H1 (cell line): ENCODE measurements at places on chromosomes 5 and 9. TPM values are rescaled to one million over a fixed set of nuclear protein-coding genes. Genes with fewer than 3 reads are reported as not detected.

- DNase-seq: no peak
Measured at GRCh38 chr5:171246231-171246630, 62.8 kb upstream of the TLX3 start.

Gene UQCRQ
- polyA plus RNA-seq: 177 and 195 TPM in 2 replicates

GRCh38 chr9:131394464-131395156 is 724 bp downstream of the PRRC2B start:
- DNase-seq: peak; percentile 59

DNA sequence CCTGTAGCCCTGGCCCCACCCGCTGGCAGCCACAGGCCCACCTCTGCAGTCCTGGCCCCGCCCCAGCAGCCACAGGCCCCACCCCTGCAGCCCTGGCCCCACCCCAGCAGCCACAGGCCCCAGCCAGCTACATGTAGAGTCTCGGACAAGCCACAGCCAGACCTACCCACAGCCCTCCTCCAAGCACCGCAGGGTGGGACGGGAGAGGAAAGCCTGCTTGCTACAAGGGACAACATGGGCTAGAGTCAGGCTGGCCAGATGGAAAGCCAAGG is 49.5 kb upstream of the SARDH start:
- peak; percentile 73 for DNase-seq

Gene UNC13B
- polyA plus RNA-seq: 23.1 and 28.7 TPM in 2 replicates

Gene PCDHA9
- 0.12 and 0.17 TPM in 2 replicates for polyA plus RNA-seq

Gene MSMP
- polyA plus RNA-seq: 0.53 and 1.3 TPM in 2 replicates

Gene IGIP
- 0.14 and 0.32 TPM in 2 replicates for polyA plus RNA-seq

Gene NR6A1
- polyA plus RNA-seq: 77.0 and 93.2 TPM in 2 replicates

Gene GLRA1
- polyA plus RNA-seq: not detected in 2 replicates

GRCh38 chr5:16909464-16909863 is 26.6 kb downstream of the MYO10 start:
- no peak for DNase-seq
